ENCODE measurements at places on chromosomes 2 and 18.
A peak's percentile ranks its signal among the peaks of the same experiment; 100 is the strongest.

- peak; percentile 6 for DNase-seq
Measured at GRCh38 chr2:26605195-26605998, 35.8 kb downstream of the CIB4 start.

DNA sequence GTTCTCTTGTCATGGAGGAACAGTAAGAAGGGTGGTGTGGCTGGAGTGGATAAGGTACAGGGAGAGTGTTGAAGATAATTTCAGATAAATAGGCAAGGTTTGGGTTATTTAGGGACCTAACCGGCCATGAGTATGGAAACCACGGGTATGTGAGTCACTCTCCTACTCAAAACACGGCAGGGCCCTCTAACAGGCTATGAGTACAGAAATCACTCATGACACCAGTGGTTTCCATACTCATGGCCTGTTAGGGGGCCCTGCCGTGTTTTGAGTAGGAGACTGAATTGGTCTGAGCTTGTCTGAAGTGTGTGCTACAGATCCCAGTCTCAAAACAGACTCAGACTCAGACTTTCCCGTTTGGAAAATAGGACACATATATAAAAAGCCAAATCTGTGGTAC lies 428.4 kb upstream of the HNMT start:
- DNase-seq, result no peak

GRCh38 chr2:240310645-240311044 lies 124.8 kb upstream of the GPC1 start:
- no peak for DNase-seq

- no peak for DNase-seq
Measured at GRCh38 chr2:114022360-114023085, 132.6 kb downstream of the ACTR3 start.

GRCh38 chr2:146785101-146785500 lies 1059.7 kb upstream of the ACVR2A start:
- DNase-seq, result no peak

DNA sequence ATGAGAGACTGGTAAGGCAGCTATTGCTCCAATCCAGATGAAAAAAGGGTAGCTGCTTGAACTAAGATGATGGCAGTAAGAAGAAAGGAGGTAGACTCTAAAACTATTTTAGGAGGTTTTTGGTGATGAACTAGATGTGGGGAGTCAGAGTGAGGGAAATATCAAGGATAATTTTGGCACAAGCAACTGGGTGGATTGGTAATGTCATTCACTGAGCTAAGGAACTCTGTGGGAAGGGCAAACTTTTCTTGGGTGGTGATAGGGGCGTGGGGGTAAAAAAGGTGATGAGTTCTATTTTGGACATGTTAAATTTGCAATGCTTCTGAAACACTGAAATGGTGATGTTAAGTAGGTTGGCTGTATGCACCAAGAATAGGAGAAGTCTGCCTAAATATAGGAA lies 19.3 kb downstream of the PAIP2B start:
- no peak for DNase-seq

GRCh38 chr18:57793302-57793986 lies 9.7 kb downstream of the ATP8B1 start:
- DNase-seq, result no peak

- DNase-seq, result no peak
Measured at GRCh38 chr2:20129331-20130159, 78.1 kb upstream of the LAPTM4A start.

DNA sequence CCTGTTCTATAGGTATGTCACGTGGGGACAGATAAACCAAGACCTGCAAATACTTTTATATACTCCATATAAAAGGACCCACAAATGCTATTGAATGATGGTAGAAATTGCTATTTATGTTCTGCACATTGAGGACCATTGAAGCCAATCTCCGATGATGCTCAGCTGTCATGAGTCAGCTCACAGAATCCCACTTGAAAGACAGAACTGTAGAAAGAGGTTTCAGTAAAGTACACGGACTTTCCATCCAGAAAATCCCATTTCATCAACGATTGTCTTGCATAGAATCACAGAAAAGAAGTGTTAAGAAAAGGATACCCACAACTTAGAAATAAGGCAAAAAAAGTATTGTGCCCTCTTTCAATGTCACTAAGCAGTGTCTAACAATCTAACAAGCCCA lies 169.0 kb upstream of the COPS8 start:
- DNase-seq, result no peak

GRCh38 chr2:96535331-96535730 lies 1.2 kb upstream of the ARID5A start:
- DNase-seq, result no peak

DNA sequence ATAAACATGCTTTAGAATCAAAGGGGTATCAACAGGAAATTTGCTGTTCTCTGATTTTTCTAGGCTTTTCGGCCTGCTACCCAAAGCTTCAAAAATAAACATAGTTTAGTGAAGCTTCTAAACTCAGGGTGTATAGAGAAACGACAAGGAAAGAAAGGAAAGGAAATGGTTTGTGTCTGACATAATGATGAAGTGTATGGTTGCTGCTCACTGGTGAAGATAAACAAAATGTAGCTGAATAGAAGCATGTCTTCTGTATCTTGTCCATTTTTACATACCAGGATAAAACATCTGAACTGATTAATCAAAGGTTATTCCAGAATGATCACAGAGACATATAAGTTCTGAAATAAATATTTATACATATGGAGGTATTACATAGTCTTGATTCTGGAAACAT lies 1324.6 kb upstream of the NRXN1 start:
- no peak for DNase-seq

GRCh38 chr2:10305715-10306114 lies 3.0 kb downstream of the HPCAL1 start:
- DNase-seq, result peak; percentile 29

DNA sequence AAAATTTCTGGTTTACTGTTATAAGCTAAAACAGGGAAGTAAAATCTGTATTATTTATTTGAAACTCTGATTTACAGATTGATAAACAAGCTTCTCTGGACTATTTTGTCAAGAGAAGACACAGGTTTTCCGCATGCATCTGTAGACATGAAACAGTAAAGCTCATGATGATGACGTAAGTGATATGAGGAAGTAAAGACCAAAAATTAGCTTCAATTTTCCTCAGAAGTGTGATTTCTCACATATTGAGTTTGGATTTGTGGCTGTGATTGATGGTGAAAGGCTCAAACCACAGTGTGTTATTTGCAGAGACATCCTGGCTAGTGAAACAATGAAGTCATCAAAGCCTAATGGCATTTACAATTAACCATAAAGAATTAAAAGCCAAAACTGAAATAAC lies 12.6 kb upstream of the LONRF2 start:
- DNase-seq, result no peak

- no peak for DNase-seq
Measured at GRCh38 chr2:191049728-191050639, 36.0 kb upstream of the STAT1 start.

DNA sequence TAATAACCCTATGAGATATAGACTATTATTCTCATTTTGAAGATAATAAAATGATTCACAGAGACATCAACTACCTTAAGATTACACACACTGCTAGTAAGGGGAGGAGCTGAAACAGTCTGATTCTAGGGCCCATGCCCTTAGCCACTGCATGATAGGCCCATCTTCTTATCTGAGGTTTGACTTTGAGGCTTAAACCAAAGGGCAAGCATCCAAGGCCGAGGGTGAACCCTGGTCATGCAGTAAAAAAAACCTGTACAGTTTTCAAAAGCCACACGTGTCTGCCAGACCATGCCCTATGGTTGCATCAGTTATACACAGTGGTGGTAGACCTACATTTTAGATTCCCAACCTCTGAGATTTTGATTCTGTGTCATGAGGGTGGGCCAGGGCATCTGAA lies 44.8 kb downstream of the POLE4 start:
- DNase-seq, result no peak

DNA sequence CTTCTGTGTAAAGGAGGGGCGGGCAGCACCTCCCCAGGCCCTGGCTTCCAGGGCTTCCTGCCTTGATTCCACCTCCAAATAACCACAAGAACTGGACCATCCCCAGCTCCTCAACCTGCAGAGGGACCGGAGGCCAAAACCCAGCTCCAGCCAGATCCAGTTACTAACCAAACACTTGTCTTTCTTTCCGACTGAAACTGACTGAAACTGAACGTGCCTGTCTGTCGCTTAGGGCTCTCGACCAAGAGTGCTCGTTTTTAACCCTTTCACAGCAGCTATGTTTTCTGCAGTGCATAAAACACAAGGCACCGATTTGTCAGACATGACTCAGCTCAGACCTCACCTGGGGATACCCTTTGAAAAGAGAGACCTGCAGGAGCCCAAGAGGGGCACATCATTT lies 249.9 kb upstream of the SIX2 start:
- no peak for DNase-seq

- no peak for DNase-seq
Measured at GRCh38 chr2:28544405-28544921, 48.6 kb downstream of the PLB1 start.

- no peak for DNase-seq
Measured at GRCh38 chr2:148900350-148900837, 25.4 kb downstream of the KIF5C start.

DNA sequence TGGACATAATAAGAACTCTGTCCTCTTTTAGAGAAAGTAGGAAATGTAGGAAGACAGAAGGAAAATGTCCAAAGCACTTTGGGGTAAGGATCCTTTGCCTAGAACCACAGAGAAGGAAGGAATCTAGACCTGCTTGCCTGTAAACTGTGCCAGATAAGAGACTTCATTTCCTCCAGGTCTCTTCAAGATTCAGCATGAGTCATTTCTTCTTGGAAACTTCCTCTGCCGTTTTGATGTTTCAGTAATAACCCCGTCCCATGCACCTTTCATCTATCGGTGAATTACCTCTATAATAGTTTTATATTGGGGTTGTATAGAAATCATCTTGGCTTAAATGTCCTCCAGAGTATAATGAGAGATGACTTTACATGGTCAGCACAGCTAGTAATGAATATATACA lies 63.2 kb upstream of the LRATD1 start:
- no peak for DNase-seq

- no peak for DNase-seq
Measured at GRCh38 chr2:170924969-170925368, 4.1 kb upstream of the GORASP2 start.

- no peak for DNase-seq
Measured at GRCh38 chr2:226862623-226863022, 26.8 kb downstream of the RHBDD1 start.

GRCh38 chr2:195659114-195659513 lies 2.1 kb downstream of the SLC39A10 start:
- DNase-seq, result no peak

GRCh38 chr18:23986600-23987359 lies 27.8 kb upstream of the TTC39C start:
- no peak for DNase-seq

GRCh38 chr18:31046916-31047315 lies 4.4 kb upstream of the DSC3 start:
- DNase-seq, result no peak

GRCh38 chr2:20592106-20593071 lies 58.5 kb downstream of the HS1BP3 start:
- no peak for DNase-seq

DNA sequence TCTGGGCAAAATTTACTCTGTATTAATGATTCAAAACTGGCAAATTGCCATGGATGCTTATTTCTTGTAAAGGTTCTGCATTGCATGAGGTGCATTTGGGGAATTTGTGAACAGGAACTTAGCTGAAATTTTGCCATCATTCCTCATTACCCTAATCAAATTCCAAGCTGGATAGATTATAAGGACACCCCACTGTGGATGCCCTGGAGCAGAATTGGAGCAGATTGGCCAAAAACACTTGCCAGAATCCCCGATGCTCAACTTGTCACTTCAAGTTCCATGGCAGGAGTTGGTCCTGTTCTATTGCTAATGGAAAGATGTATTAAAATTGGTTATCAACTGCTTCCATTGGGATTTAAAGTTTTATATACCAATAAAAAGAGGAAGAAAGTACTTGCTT lies 237.9 kb downstream of the CCDC102B start:
- DNase-seq, result no peak

GRCh38 chr2:229578052-229578846 lies 136.1 kb downstream of the DNER start:
- DNase-seq, result no peak

DNA sequence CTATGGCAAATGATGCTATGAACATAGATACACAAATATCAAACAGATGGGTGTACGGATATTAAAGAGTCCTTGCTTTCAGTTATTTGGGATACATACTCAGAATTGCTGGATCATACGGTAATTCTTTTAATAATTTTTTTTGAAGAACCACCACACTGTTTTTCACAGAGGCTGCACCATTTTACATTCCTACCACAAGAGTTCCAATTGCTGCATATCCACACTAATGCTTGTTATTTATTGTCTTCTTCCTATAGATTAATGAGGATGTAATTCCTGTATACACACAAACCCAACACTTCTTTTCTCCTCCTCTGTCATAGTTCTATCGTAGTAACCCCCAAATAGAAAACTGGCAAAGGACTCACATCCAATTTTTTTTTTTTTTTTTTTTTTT lies 21.7 kb downstream of the CD302 start:
- no peak for DNase-seq

DNA sequence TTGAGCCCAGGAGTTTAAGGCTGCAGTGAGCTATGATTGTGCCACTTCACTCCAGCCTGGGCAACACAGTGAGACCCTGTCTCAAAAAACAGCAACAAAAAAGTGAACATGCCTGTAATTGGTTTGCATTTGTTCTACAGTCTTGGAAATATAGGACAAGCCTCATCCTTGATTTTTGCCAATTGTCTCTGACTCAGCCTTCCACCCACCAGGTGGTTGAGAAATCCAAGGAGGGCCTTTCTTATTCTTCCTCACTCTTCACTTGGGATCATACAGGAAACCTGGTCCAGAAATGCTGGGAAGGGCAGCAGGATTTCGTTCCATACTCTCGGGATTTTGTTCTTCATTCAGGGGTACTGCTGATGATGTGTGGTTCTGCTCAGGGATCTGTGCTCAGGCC lies 94.6 kb downstream of the CDC42EP3 start:
- DNase-seq, result no peak

DNA sequence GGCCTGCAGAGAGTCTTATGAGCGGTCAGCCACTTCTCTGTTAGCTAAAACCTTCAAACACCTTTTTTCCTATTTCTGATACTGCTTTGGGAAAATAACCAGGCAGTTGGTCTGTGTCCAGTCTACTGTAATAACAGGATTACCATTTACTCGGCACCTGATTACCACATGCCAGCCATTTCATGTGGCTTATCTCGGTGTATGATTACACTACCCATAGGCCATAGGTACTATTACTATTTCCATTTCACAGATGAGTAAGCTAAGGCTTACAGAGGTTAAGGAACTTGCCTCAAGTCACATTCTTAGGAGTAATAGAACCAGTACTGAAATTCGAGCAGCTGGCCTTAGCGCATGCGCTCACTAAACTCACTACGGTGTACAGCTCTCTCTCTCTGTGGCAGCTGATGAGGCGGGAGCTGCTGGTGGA lies 147.2 kb upstream of the L3MBTL4 start:
- DNase-seq, result no peak

- DNase-seq, result no peak
Measured at GRCh38 chr18:48784656-48785055, 166.1 kb downstream of the SMAD7 start.

DNA sequence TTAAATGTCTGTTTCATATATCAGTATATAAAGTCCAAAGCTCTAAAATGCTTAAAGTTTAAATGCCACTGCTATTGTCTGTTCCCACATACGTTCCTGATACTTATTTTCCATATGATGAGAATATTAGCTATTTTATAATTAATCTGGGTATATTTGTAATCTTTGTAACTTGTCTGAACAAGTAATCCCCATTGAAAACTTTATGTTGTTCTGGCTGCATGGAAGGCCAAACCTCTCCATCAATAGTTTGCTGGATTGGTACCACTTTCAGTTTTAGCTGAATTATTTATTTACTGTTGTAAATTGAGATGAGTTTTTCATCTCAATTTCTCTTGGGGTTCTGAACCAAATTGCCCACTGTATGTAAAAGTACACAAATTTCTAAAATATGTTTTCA lies 1.5 kb downstream of the MBD5 start:
- no peak for DNase-seq

Data from stimulated activated CD4-positive, alpha-beta T cell treated with anti-CD3 and anti-CD28 coated beads, Interleukin-12 subunit alpha, Interleukin-12 subunit beta, amount 100 ng/mL, for 4 hours (primary cell).